ENCODE measurements at places on chromosomes 6 and 20.

DNA sequence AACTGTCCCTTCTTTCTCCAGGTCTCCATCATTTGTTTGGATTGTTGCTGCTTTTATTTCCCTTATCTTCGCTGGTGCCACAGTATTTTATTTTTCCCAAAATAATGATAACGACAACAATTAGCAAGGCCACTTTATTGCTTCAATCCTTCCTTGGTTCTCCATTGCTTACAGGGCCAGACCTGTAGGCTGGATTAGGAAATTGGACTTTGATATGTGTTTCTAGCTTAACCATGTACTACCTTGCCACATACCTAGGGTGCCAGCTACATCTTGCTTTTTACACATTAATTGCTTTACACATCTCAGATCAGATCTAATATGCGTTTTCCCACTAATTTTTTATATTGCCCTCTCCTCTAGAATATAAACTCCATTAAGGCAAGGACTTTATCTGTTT lies 195.4 kb downstream of the HIVEP2 start:
- no peak for DNase-seq

GRCh38 chr6:15691250-15691869 lies 28.5 kb upstream of the DTNBP1 start:
- peak; percentile 71 for DNase-seq

GRCh38 chr20:6660441-6660840 lies 107.0 kb upstream of the BMP2 start:
- DNase-seq = no peak

DNA sequence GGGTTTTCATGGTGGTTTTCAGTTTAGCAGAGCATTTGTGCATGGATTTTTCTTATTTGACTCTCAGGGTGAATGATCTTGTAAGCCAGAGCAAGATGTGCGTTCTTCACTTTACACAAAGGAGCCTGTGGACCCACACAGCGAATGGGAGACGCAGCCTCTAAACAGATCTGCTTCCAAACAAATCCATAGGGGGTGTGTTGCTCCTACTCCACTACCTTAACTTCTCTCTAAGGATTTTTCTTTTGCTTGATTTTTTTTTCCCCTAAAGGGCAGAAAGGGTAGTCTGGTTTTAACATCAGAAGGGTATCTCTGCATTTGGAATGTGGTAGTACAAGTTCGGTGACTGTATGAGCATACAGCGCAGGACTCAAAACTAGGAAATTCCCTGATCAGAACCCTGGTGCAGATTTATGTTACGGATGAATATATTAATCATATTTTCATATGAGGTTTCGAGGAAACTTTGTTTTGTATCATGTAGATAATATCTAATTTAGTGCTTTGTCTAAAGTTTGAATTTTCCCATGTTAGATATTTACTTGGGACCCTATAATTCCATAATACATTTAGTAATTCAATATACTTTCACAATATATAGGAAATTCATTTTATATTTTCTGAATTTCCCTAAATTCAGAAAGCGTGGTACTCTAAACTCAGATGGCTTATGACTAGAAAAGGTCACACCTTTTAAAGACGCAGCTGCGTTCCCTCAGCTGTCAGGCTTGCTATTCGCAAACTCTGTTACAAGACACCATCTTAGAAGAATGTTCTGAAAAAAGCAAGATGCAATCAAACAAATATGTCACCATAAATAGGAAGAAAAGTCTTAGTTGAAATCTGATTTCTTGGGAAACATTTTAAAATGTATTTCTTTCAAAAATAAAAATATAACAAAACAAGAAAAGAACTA lies 196.9 kb downstream of the TMEM242 start:
- DNase-seq = no peak

- DNase-seq = no peak
These were observed 45.3 kb upstream of the TRDN start for GRCh38 chr6:123681957-123682462.

- DNase-seq = no peak
These were observed 153.9 kb downstream of the LPA start for GRCh38 chr6:160510199-160510598.

GRCh38 chr6:98871057-98871456 lies 36.7 kb downstream of the POU3F2 start:
- DNase-seq = no peak

DNA sequence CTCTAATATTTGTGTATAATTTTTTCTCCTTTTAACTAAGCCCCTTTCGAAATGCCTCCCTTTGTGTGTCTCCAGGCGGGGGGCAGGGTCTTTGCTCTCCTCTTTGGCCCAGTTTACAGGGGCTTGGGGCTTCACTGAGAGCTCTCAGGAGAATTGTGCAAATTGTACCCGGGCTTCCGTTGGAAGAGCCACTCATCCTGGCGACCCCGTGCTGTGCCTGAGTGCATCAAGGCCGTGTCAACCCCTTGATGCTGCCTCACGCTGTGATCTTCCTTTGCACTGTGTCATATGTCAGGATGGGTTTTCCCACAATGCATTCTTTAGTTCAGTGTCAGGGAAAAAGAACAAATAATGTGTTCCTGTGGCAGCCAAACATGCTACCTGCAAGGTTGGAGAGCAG lies 118.0 kb upstream of the POU3F2 start:
- no peak for DNase-seq

DNA sequence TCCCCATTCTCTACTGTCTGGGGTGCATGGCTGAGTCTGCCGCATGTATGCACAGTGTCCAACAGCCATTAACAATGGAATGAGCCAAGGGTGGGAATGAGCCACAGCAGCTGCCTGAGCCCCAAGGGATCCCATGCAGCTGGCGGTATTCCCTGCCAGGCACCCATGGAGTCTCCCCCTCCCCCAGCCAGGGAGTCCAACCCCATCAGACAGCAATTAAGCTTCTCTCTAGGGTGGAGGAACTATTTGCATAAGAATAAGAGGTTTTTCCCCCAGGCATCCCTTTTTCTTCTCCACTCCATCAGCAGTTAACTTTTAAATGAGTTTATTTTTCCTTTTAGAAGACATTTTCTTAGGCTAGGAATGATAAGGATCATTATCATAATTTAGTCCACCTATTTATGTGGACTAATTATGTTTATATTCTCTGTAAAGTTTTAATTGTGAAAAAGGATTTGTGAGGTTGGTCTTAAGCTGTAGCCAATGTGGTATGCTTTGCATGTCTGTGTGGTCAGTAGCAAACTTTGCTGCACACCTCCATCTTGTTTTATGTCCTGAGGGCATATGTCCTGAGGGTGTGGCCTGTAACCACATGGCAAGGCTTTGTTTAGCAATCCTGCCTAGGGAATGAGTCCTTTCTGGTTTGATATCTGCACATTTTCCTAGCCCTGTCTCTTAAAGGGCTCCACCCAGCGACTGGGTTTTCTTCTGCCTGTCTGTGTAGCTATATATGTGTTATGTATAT lies 158.9 kb upstream of the OLIG3 start:
- no peak for DNase-seq

- no peak for DNase-seq
These were observed 158.6 kb downstream of the GJA1 start for GRCh38 chr6:121594053-121594452.
